Activated gamma-delta T cell treated with anti-CD3 and anti-CD28 coated beads, Interleukin-2, amount 50 U/mL, for 16 hours (primary cell): ENCODE measurements at places on chromosomes 1 and 21.
A peak's percentile ranks its signal among the peaks of the same experiment; 100 is the strongest.

GRCh38 chr1:197696372-197696771 lies 78.9 kb downstream of the DENND1B start:
- no peak for DNase-seq

- no peak for DNase-seq
These were observed 22.4 kb downstream of the LPAR3 start for GRCh38 chr1:84870591-84870990.

- no peak for DNase-seq
These were observed 228.5 kb downstream of the USH2A start for GRCh38 chr1:216194721-216195120.

DNA sequence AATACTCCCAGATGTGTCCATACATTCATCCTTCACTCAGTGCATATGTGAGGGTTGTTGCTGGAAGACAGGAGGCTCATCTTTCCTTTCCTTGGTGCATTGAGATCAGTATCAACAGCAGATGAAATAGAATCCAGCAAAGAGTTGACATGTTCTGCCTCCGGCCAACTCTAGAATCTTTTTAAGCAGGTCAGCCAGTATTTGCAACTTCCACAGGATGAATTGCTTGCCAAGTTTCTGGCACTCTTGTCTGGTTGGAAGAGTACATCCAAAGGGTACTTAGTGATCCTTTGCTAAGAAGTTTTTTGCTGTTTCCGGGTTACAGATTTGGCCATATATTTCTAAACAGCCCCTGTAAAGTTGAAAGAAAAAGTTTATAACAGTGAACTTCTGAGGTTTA lies 21.1 kb downstream of the SYNC start:
- no peak for DNase-seq

GRCh38 chr1:1565340-1565739 lies 9.3 kb downstream of the SSU72 start:
- no peak for DNase-seq

- DNase-seq, result peak; percentile 57
These were observed at the start of gene PDXK for GRCh38 chr21:43718872-43719747. Gene PDXK, plus strand, starts transcription at chr21:43719129. Its CDS starts 166 bp downstream, at chr21:43719295.

GRCh38 chr1:205285381-205286101 lies 36.0 kb downstream of the NUAK2 start:
- peak; percentile 49 for DNase-seq

DNA sequence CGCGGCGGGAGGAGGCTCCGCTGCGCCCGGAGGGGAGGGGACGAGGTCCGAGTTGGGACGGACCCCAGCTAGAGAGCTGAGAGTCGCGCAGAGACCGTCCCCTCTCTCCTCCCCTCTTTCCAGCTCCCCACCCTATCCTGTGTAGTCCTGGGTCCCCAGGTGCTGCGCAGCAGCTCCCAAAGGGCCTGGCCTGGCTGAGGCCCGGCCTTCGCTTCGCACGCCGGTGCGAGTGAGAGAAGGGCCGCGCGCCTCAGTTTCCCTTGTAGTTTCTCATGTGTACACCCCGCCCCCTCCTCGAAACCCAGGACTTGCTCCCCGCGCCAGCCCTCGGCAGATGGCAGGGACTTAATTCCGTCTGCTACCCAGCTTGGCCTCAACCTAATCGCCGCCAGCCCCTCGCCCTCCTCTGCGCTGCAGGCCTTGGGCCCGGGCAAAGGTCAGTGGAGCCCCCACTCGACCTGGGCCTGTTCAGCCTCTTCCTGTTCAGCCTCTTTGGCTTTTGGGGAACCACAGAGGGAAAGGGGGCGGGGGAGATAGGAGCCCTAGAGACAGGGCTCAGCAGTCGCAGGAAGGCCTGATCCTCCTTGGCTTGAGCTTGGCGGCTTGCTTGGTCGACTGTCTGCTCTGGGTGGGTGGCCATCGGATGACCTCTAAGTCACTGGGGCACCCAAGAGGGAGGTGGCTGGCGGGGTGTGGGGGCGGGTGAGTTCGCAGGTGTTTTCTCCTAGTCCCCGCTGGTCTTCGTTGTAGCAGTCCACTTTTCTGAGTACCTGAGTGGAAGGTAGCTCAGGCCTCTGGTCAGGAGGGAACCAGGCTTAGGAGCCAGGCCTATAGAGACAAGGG lies 1.0 kb downstream of the ZNF687 start:
- no peak for DNase-seq

DNA sequence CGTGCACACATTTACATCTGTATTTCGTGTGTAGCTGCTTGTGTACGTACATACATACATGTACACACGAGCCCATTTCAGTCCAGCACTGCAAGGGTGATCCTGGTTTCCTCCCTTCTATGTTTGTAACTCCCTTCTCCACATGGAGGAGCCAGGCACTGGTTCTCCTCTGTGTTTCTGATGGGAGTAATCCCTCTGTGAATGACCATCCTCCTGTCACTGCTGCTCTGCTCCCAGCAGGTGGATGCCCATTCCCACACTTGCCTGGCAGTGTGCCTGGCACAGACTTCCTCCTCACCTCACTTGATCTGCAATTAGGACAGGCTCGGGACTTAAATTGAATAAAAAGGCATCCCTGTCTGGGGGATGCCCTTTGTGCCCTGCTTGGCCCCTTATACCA lies 37.1 kb downstream of the TRAPPC10 start:
- no peak for DNase-seq

DNA sequence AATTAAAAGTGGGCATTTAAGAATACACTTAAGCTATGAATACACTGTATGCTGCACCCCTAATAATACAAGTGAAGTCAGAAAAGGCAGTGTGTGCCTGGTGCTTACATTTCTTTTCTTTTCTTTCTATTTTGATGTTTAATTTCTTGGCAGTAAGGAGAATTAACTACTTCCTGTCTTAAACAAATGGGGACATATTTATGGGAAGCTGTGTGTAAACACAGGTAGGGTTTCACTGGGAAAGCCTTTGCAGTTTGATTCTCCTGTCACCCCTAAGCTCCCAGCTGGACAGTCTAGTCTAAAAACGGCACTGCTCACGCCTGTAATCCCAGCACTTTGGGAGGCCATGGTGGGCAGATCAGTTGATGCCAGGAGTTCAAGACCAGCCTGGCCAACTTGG lies 146.0 kb downstream of the MIS18A start:
- no peak for DNase-seq

DNA sequence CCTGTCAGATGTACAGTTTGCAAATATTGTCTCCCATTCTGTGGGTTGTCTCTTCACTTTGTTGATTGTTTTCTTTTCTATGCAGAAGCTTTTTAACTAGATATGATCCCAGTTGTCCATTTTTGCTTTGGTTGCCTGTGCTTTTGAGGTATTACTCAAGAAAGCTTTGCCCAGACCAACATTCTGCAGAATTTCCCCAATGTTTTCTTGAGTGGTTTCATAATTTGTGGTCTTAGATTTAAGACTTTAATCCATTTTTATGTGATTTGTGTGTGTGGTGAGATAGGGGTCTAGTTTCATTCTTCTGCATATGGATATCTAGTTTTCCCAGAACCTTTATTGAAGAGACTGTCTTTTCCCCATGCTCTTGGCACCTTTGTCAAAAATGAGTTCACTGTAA lies 116.9 kb downstream of the DUSP10 start:
- no peak for DNase-seq

GRCh38 chr1:218330043-218330623 lies 15.0 kb upstream of the TGFB2 start:
- DNase-seq, result no peak

GRCh38 chr1:96049759-96050409 lies 671.7 kb upstream of the PTBP2 start:
- DNase-seq, result no peak

DNA sequence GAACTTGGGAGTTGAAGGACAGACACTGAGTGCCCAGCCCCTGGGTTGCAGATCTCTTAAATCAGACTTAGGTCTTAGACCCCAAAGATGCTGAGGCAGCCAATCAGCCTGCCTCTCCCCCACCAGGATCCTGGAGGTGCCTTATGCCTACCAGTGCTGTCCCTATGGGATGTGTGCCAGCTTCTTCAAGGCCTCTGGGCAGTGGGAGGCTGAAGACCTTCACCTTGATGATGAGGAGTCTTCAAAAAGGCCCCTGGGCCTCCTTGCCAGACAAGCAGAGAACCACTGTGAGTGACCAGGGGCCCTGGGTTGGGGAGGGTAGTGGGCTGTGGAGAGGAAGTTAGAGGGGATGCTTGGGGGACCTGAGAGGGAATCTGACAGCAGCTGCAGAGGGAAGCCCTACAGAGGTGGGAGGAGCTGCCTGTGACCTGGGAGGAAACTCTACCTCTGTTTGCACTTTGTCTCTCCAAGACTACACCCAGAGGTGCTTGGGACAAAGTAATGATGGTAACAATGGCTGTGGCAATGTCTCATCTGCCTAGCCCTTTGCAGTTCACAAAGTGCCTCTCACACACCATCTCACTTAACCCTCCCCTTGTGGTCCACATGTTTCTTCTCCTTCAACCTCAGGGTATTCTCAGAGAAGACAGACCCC lies 31.5 kb downstream of the UBE2T start:
- no peak for DNase-seq

- no peak for DNase-seq
These were observed 145.6 kb downstream of the FMN2 start for GRCh38 chr1:240237305-240237721.
